ENCODE measurements at places on chromosomes 16 and 17.

- no peak overlapping the region for H3K27ac ChIP-seq
- H3K4me3 ChIP-seq = no peak overlapping the region
- H3K27me3 ChIP-seq = no peaks in the 10 kb centered on the region
- DNase-seq = no peak
Observed at GRCh38 chr16:4884972-4885874, 37.9 kb downstream of the UBN1 start.

DNA sequence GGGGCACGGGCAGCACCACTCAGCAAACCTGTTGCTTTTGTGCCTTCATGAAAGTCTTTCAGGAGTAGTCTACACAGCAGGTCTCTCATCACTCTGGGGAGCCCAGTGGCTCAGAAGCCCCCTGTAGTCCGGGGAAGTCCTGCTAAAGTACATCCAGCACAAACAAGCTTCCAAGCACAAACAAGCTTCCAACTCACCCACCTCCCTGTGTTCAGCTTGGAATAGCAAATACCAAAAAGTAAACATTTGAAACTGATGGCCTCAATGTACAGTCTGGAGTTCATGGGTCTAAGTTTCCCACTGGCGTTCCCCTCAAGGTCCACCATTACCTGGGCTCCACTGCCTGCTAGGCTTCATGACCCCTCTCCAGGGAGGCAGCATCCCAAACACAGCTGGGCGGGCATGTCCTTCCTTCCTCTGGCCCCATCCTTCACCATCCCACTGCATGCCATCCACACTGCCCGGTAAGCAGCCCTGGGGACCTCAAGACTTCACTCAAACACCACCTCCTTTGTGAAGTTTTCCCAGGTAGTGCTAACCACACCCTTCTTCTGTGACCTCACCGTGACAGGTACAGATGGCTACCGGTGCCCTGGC is 62.8 kb upstream of the SIAH1 start:
- H3K4me1 ChIP-seq = peaks cover 16% of the 10 kb centered on the region
- no peak overlapping the region for H3K27ac ChIP-seq
- no peak overlapping the region for H3K4me3 ChIP-seq
- DNase-seq = no peak

DNA sequence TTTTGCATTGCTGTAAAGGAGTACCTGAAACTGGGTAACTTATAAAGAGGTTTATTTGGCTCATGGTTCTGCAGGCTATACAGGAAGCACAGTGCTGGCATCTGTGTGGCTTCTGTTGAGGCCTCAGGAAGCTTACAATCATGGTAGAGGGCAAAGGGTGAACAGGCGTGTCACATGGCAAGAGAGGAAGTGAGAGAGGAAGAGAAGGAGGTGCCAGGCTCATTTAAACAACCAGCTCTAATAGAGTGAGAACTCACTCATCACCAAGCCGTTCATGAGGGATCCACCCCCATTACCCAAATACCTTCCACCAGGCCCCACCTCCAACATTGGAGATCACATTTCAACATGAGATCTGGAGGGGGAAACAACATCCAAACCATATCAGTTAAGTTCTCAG is 16.4 kb upstream of the CLEC19A start:
- no peak overlapping the region for H3K4me3 ChIP-seq
- H3K27me3 ChIP-seq = no peaks in the 10 kb centered on the region
- peaks cover 4% of the 10 kb centered on the region for H3K36me3 ChIP-seq
- no peaks in the 10 kb centered on the region for H3K4me1 ChIP-seq
- DNase-seq = no peak

DNA sequence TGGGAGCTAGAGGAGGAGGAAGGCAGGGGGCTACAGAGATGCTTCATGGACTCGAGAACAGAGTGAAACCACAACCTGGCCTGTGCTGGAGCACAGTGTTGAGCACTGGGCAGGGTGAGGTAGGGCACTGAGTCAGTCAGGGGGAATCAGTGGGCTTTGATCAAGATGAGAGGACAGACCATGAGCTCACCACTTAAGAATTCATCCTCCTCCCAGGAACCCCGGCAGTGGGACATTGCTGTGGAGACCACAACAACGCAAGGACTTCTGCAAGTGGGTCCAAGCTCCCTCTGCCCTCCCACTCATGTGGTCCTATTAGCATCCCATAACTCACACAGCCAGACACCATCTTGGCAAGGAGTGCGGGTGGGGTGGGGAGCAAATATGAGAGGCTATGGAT is 1.7 kb upstream of the CES5A start:
- H3K4me3 ChIP-seq = no peak overlapping the region
- H3K27ac ChIP-seq = no peak overlapping the region
- no peaks in the 10 kb centered on the region for H3K36me3 ChIP-seq
- no peaks in the 10 kb centered on the region for H3K27me3 ChIP-seq

GRCh38 chr17:36765436-36766043 is 164.2 kb downstream of the MRM1 start:
- H3K27me3 ChIP-seq = no peaks in the 10 kb centered on the region
- H3K4me3 ChIP-seq = no peak overlapping the region
- H3K4me1 ChIP-seq = no peaks in the 10 kb centered on the region
- no peak for DNase-seq
- H3K36me3 ChIP-seq = no peaks in the 10 kb centered on the region
- H3K27ac ChIP-seq = no peak overlapping the region

Data from vagina (tissue), 2 donors.